Fibroblast of villous mesenchyme (primary cell): ENCODE measurements at places on chromosomes 1 and 21.

DNA sequence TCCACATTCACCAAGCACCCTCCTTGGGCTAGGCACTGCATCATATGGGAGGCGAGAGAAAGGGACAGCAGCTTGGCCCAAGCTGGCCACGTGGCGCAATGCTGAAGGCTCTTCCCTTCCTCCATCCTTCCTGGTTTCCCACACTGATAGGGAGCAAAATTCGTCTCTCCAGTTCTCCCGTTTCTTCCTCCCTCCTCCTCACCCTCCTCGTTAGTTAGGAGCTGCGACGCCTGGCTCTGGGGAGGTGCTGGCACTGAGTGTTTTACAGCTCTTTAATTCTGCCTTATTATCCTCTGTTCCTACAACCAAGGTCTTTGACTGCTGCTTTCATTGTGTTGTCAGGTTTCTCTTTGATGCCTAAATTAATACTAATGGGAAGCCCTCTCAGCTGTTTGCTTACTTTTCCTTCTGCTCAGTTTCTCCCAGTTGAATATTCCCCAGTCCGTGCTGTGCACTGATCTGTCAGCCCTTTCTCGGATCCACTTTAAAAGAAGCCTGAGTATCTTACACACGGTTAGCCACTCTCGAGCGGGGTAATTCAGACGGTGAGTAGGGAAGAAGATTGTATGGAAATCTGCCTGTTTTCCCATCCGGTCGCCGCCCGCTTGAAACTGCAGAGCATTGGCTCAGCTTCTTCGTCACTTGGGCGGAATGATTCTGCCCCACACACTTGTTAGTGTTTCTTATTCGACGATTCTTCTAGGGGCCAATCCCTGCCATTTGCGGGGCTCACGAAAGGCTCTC lies 56.2 kb upstream of the SMYD2 start:
- peak; percentile 38 for DNase-seq

DNA sequence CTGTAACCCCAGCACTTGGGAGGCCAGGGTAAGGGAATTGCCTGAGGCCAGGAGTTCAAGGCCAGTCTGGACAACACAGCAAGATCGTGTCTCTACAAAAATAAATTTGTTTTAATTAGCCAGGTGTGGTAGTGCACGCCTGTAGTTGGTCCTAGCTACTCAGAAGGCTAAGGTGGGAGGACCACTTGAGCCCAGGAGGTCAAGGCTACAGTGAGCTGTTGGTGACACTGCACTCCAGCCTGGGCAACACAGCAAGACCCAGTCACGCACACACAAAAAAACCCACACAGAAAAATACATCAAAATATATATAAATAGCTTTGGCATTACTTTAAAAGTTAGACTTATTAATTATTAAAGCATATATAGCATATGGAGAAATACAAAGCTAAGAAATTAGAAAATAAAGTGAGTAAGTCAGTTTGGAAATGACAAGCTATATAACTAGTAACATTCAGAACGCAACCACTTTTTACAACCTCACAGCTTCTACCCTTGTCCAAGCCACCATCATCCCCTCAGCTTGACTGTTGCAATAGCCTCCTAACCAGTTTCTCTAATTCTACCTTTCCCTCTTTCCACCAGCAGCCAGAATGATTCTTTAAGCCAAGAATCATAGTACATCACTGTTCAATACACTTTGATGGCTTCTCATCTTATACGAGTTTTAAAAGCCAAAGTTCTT lies 14.5 kb downstream of the PIK3R3 start:
- DNase-seq: no peak

DNA sequence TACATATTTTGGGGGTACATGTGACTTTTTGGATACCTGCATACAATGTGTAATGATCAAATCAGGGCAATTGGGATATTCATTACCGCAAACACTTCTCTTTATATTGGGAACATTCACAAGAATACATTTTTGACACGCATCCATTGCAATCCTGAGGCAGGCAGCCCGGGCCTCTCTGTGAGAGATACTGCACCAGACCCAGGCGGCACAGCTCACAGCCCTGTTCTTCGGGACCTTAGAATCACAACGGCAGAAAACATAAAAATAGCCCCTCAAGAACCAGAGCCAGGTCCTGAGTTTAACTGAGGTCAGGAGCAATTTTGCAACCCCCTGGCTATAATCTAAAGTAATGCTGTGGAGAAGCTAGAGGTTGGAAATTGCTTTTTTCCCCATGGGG lies 90.8 kb upstream of the PGBD5 start:
- DNase-seq: no peak

- no peak for DNase-seq
Measured at GRCh38 chr1:57532299-57532698, 108.4 kb upstream of the DAB1 start.

DNA sequence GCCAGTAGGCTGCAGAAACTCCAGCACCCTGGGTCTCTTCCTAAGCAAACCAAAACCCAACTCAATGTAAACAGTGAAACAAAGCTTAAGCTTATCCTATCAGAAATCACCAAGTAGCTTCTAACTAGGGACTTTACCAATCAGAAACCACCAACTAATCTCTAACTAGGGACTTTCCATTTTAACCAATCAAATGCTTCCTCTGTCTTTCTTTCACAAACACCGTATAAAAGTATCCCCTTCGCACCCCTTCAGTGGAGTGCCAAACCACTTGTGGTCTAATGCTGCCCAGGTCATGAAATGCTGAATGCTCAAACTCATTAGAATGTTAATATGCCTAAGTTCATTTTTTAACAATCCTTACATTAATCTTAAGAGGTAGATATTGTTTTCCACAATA lies 250.5 kb upstream of the DUSP10 start:
- DNase-seq: no peak

DNA sequence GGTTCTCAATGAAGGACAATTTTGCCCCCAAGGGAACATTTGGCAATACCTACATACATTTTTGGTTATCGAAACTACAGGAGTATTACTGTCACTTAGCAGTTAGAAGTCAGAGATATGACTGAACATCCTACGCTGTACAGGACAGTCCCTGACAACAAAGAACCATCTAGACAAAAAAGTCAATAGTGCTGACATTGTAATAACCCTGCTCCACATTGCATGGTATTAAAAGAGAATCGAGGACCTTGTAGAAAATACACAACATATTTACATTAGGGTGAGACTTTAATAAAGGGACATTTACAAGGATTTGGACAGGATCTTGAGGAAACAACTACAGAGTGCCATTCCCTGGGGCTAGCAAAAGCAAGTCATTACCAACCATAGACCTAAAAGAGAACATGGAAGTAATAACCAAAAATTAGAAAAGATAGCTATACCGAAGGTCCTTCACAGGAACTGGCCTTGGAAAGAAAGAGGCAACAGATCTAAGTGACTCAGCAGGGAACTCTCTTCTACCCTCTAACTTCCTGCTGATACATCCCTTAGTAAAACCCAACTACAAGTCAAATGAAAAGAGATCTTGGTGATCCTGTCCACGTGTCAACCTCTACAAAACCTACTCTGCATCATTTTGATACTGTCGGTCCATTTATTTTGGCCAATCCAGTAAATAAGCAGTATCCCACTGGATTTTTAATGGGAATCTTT lies 40.2 kb downstream of the ANGPTL3 start:
- DNase-seq: no peak

DNA sequence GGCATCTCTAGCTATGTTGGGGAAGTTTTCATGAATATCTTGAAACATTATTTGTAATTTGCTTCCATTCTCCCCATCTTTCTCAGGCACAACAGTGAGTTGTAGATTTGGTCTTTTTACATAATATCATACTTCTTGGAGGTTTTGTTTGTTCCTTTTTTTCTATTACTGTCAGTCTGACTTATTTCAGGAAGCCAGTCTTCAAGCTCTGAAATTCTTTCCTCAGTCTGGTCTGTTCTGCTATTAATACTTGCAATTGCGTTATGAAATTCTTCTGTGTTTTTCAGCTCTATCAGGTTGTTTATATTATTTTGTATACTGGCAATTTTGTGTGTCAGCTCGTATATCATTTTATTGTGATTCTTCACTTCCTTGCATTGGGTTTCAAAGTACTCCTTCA lies 424.6 kb upstream of the PTBP2 start:
- DNase-seq: no peak

DNA sequence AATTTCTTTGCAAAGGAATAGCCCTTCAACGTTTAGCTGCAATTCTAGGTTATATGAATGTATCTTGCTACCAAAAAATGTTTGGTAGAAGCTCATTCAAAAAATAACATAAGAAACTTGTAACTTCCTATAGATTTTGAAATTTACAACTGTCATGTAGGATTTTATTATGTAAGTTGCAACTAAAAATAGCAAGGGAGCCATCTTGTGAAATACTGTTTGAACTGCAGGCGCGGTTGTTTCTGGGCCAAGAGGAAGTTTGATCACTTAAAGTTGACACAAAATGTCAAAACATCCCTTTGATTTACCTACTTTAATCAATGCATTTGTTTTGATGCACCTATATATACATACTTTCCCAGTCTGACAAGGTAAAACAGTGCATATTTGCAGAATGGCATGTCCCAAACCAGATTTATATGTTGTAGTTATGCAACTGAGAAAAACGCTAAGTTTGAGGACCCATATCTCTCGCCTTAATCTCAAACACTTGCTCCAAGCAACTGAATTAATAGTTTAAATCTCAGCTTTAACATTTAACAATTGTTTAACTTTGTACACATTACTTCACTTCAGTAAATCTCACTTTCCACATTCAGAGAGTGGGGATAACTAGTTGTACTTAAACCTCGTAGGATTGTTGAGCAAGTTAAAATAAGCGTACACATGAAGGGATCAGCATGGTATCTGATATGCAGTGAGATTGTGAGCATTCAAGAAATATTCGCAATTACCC lies 63.9 kb downstream of the KCNK2 start:
- peak; percentile 58 for DNase-seq

- DNase-seq: peak; percentile 89
Measured at GRCh38 chr1:246142320-246142893, 364.7 kb downstream of the SMYD3 start.

DNA sequence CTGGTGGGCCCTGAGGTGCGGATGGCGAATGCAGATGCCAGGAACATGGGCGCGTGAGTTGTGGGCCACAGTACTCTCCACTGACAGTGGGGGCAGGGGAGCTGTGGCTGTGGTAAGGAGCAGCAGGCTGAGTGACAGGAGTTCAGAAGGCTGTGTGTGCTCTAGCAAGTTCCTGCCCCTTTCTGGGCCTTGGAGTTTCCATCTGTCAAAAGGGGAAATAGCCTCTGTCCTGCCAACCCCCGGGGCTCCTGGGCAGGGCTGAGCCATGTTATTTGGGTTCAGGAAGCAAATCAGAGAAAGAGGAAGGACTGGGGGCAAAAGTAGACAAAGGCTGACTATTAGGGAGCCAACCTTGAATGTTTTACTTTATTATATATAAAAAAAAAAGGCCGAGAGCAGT lies 19.5 kb upstream of the MFN2 start:
- DNase-seq: no peak

- peak; percentile 23 for DNase-seq
Measured at GRCh38 chr1:41919764-41920397, 1.2 kb upstream of the HIVEP3 start.

GRCh38 chr1:4933232-4933631 lies 278.8 kb downstream of the AJAP1 start:
- DNase-seq: no peak

- DNase-seq: no peak
Measured at GRCh38 chr1:45543581-45544417, 6.8 kb upstream of the AKR1A1 start.

DNA sequence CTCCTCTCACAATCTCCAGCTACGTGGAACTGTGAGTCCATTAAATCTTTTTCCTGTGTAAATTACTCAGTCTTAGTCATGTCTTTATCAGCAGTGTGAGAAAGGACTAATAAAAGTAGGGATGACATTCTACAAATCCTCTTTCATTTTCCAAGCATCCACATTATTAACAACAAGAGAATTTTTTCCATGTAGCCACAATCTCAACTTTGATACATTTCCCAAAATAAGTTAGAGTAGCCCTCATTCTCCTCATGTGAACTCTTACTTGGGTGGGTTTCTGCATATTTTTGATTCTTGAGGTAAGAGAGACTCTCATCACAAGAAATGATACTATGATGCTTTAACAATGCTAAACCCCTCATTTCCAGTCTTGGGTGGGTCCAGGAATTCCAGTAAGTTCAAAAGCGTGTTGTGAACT lies 52.8 kb downstream of the TNFSF18 start:
- peak; percentile 72 for DNase-seq

- peak; percentile 39 for DNase-seq
Measured at GRCh38 chr1:30929135-30929889, 20.8 kb upstream of the SDC3 start.

DNA sequence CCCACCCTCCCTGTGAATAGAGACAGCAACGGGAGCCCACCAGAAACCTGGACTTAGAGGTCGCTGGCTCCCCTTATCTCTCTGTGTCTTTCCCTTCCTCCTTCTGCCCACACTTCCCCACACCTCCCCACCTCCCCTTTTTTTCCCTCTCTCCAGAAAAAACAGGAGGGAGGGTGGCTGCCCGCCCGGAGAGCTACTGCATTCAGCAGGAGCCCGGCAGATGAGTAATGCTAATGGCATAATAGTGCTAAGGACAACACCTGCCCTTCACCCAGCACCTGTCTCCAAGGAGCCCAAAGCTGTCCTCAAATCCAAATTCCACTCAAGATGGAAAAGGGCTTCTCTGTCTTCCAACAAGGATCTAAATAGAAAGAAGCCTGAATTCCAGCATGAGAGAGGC lies 11.4 kb upstream of the PRELP start:
- no peak for DNase-seq

DNA sequence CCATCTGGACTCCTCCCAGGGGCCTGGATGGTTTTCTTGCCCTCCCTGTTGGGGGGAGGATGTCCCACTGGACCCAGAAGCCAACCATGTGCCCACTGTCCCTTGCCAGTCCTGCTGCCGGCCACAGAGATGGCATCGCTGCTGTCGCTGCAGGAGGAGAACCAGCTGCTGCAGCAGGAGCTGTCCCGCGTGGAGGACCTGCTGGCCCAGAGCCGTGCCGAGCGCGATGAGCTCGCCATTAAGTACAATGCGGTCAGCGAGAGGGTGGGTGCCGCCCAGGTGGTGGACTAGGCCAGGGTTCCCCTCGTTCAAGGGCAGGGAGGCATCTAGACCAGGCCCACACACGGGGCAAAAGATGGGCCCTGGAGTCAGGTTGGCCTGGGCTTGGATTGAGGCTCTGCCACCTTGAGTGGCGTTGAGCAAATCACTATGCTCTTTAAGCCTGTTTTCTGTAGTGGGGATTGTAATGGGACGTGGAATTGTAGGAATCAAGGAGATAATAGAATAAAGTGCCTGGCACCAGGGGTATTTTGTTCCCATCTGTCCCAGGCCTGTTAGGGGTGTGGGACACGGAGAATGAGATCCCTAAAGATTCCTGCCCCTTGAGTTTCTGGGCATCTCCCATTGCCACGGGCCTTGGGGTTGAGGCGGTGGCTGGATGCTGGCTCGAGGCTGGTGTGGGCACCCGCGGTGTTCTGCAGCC lies 2.6 kb downstream of the CROCC start:
- DNase-seq: no peak
